ENCODE measurements at places on chromosomes 5 and 9.

DNA sequence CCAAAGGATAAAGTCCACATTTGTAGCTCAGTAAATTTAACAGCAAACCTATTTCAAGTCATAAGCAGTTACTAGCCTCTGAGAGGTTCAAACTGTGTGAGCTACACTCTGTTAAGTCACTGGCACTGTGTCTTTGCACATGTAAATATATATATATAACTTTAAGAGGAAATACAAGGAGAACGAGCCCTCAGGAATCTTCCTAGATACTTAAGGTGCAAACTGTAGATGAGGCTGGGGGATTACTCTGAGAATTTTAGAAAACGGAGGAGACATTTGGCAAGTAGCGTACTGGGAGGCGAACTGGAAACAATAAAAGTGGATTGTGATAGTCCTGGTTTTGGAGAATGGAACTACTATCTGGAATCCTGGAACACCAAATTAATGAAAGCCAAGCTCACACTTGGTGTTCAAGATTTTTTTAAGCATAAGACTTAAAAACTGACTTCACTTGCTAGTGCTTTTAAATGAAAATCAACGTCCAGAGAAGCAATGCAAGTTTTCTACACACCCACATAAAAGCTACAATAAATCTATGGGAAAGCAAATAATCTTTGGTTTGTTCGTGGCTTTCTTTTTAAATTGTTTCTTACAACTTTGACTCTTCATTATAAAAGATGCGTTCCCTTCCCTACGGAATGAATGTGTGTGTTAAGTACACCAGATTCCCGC lies 1057.0 kb upstream of the DMAC1 start:
- peak; percentile 70 for DNase-seq

DNA sequence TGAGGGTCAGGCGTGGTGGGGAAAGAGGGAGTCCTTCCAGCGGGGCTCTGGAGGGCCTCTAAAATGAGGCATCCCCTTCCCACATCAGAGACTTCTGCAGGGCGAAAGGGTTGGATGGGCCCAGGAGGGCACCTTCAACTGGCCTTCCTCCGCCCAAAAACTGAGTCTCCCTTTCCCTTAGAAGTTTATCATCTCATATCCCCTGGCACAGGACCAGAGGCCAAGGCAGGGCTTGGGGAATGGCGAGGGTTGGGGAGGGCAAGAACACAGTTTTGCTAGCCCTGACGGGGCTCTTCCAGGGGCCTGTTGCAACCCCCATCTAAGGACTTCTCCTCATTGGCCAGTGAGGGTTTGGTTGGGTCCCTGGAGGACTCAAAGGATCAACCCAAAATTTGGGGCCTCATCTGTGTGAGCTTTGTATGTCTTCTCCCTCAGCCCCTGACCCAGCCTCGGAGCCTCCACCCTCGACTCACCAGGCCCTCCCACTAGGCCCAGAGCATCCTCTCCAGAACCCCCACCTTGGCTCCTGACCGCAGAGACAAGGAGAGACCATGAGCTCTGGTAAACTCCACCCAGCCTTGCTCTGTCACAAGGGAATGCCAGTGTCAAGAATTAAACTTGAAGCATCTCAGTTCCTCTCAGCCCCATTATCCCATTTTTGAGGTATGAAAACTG lies 24.1 kb downstream of the AQP7 start:
- no peak for DNase-seq

DNA sequence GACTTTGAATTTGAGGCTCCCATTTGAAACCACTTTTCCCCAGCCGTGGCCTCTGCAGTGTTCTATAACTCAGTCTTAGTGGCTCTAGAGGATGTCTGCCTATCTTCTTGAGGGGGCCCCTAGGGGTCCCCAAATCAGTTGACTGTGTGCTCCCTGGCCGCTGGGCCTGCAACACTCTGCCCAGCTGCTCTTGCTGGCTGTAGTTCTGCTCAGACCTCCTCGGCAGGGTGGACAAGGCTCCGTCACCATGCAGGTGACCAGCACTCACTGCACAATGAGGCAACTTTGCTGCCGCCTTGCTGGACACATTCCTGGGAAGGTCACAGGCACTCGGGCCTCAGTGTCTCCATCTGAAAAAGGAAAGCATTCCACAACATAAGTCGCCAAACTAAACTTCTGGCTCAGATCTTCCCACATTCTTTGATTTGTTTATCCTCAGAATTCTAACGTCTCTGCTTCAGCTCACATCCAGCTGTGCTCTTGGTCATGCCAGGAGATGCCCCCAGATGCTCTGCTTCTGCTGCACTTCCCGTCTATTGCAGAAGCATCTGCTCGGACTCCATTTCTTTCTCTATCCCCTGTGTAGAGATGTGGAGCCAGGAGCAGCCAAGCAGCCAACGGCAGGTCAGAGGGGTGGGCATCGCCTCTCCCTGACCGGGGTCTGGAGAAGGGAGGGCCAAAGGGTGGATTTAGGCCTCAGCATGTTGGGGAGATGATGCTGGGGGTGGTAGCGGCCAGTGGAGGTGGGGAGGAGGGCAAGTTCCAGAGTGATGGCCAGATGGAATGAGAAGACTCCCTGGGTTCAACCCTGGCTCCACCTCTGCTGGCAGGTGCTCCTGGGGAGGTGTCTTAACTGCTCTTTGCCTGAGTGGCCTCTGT lies 133.6 kb downstream of the MVB12B start:
- no peak for DNase-seq

DNA sequence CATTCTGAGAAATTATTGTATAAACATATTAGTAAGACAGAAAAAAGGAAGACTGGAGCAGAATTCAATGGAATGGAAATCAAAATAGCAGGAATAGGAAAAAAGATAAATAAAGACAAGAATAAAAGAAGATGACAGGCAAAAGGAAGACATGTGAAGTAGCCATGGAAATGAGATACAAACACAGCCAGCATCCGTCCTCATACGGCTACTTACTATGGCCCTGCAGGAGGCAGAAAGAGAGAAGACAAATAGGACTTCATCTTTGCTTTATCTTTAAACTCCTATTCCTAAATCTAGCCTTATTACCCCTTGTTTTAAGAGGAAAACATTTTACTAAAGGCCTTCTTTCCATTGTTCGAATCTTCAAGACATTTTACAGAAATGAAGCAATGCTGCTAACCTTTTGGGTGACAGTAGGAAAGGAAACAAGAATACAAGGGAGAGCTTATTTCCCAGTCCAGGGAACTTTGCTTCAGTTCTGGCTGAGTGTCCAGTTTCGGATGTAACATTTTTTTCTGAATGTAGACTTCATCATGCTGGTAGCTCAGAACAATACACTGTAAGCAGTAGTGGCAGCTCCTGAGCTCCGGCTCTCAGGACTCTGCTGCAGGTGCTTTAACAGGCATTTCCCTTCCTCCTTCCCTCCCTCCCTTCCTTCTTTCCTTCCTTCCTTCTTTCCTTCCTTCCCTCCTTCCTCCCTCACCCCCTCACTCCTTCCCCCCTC lies 106.4 kb upstream of the SLC12A2 start:
- DNase-seq: no peak

DNA sequence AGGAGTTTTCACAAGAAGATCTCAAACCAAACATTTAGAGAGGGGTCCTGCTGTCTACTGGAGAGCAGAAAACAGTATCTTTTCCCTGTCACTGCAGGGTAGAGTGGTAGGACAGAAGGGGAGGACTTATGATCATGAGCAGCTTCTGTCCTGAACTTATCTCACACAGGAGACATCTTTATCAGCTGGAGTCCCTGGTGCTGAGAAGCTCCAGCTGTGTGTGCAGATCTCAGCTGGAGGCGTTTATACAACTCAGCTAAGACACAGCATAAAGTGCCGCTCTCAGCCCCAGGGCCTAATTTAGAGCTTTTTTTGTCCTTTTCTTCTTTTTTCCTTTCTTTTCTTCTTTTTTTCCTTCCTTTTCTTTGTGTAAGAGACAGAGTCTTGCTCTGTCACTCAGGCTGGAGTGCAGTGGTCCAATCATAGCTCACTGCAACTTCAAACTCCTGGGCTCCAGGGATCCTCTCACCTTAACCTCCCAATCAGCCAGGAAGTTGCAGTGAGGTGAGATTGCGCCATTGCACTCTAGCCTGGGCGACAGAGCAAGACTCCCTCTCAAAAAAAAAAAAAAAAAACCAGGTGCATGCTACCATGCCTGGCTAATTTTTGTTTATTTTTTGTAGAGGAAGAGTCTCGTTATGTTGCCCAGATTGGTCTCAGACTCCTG lies 31.9 kb downstream of the CCDC125 start:
- DNase-seq: no peak

- no peak for DNase-seq
Measured at GRCh38 chr5:169351721-169352120, 50.8 kb upstream of the SLIT3 start.

GRCh38 chr9:113220467-113221002 lies 542 bp downstream of the FKBP15 start:
- no peak for DNase-seq

DNA sequence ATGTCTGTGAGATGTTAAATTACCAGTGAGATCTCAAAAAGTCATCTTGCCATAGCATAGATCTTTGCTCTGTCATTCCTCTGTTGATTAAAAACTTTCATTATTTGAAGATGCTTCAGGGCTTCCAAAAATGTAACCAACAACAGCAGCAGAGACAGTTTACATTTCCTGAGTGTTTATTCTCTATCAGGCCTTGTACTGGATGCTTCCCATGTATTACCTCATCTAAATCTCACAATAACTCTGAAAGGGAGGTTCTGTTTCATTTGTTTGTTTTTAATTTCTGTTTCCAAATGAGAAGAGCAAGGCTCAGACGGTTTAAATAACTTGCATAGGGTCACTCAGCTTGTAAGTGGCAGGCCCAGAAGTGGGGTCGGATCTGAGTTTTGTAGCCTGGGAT lies 45.2 kb downstream of the MRRF start:
- DNase-seq: no peak

DNA sequence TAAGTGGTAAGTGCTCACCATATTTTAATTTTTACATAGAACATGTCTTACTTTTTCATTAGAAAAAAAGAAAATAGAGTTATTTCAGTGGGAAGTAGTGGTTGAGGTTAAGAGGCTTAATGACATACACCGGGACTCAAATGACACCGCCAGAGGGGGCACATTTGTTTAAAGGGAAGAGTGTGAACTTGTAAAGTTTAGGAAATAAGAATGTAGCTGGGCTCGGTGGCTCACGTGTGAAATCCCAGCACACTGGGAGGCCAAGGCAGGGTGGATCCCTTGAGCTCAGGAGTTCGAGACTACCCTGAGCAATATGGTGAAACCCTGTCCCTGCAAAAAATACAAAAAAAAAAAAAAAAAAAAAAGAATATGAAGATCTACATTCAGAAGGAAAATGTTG lies 43.4 kb upstream of the TNFAIP8 start:
- DNase-seq: no peak

- DNase-seq: no peak
Measured at GRCh38 chr9:71147368-71147767, 25.9 kb upstream of the TRPM3 start.

- DNase-seq: no peak
Measured at GRCh38 chr5:127962491-127962890, 121.1 kb upstream of the SLC12A2 start.

- DNase-seq: no peak
Measured at GRCh38 chr9:95109456-95109855, 208.1 kb downstream of the FANCC start.

DNA sequence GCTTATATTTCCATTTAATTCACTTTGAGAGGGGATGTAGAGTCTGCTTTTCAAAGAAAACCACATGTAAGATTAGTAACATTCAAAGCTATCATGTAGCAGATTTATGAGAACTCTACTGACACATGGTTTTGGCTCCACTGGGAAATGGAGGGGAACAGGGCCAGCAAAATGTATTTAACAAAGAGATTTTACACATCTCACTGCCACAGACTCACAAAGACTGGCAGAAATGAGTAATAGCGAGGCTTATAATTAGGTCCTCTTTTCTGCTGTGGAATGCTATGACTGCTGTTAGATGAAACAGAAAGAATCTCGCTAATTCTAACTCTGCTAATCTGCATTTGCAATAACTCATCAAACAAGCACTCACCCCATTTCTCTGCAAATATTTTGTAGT lies 4.5 kb downstream of the DAP start:
- no peak for DNase-seq

- no peak for DNase-seq
Measured at GRCh38 chr5:1431896-1432295, 13.3 kb downstream of the SLC6A3 start.

DNA sequence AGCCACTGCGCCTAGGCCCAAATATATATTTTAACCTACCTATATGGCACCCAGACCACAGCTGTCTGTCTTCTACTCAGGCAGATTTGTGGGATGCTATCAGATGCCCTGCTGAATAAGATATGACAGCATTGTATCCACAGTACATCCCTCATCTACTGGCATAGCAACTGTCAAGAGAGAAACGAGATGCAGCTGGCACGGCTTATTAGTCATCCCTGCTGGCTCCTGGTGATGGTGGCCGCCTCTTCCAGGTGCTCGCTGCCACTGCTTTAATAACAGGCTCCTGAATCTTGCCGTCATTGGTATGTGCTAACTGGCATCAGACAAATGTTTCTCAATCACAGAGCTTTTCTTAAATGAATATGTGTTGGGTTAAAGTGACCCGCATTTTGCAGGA lies 34.0 kb downstream of the B4GALT1 start:
- DNase-seq: no peak

DNA sequence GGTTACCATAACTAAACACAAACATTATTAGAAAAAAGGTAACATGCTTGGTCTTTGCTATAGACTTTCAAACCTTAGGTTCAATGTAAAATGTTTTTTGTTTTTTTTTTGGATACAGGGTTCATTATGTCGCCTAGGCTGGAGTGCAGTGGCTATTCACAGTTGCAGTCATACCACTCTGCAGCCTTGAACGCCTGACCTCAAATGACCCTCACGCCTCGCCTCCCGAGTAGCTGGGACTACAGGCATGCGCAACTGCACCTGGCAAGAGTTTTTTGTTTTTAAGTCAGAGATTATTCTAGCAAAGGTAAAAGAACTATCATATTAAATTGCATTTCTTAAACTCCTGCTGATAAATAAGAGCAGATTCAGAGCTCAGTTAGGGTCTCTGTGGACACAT lies 55.1 kb upstream of the NR5A1 start:
- no peak for DNase-seq

DNA sequence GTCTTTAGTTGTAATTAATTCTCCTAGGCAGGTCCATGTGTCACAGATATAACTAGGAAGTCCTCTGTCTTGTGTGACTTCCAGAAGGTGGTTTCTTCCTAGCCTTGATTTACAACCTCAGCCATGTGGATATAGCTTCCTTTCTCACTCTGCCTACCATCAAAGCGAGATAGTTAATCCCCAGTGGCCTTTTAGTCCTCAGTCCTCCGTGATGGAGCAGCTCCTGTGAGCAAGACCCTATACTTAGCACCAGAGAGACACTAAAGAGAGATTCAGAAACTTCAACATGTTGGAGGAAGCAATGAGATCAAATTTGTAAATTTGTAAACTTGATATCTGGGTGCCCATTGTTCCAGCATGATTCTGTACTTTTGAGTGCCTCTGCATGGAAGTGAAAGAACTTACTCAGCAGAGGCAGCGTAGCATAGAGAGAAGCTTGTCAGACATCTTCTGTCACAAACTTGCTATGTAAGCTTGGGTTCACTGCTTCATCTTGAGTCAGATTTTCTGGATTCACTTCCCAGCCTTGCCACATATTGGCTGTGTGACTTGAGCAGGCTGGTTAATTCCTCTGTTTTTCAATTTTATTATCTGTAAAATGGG lies 170.2 kb upstream of the NR3C1 start:
- DNase-seq: no peak

- DNase-seq: peak; percentile 75
Measured at GRCh38 chr5:73792687-73793320, 166.8 kb downstream of the ARHGEF28 start.
